ENCODE measurements at places on chromosomes 2 and 18. TPM values are rescaled to one million over a fixed set of nuclear protein-coding genes. Genes with fewer than 3 reads are reported as not detected.

DNA sequence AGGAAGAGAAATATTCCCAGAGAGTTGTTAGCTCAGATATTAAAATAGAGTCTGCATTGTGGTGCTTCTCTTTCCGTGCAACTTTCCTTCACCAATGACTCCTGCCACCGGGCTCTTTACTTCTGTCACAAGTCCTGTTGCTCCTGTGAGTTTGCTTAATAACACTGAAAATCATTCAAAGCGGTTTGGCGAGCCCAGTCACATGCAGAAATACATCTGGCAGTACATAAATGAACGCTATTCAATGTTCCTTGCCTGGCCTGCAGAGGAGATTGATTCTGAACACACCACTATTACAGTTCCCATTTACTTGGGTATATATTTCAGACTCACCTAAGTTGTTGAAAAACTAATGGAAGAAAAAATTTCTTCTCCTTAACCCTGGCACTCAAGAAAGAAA is 276.6 kb downstream of the ZNF521 start:
- DNase-seq = no peak

GRCh38 chr2:191601060-191601459 is 76.9 kb upstream of the NABP1 start:
- DNase-seq = no peak

- no peak for DNase-seq
Measured at GRCh38 chr18:51726614-51727013, 529.1 kb upstream of the MEX3C start.

- no peak for DNase-seq
Measured at GRCh38 chr2:171895786-171896185, 1.7 kb upstream of the SLC25A12 start.

DNA sequence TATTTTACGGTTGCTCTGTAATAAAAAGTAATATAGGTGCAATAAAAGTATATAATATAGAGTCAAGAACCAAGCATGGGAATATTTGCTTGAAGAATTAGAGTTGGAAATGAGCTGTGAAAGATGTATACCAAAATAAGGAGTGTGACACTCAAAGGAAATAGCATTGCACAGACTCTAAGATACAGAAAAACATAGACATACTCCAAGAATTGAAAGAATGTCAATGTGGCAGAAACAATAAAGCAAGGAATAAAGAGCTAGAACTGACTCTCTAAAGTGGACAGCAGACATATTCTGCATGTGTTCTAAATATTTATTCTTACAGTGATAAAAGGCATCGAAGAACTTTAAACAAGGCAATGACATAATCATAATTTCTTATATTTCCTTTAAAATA is 561.1 kb upstream of the SETBP1 start:
- DNase-seq = no peak

- DNase-seq = no peak
Measured at GRCh38 chr2:223043164-223043941, 8.6 kb upstream of the KCNE4 start.

GRCh38 chr2:211802666-211803065 is 735.9 kb downstream of the ERBB4 start:
- no peak for DNase-seq

DNA sequence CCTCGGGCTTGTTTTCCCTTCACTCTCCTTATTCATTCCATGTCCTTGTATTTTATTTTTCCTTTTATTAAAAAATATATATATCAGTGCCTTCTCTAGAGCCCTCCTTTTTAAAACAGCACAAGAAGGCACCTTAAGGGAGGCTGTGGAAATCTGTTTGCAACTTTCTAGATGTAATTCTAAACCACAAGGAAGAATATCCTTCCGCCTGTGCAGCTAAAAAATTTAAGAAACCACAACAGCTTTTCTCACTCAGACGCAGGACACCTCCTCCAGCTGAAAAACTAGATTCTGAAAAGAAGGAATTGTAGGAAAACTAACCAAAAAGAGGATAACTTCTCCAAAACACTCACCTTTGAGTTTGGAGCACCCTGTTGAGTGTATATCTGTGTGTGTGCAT is 142.2 kb downstream of the BCL11A start:
- no peak for DNase-seq

The DYNAP gene
- not detected for total RNA-seq

The GAL3ST2 gene
- 0.82 TPM for total RNA-seq

The TMEM169 gene
- total RNA-seq = 1.6 TPM

The XIRP2 gene
- total RNA-seq = not detected

The POTEI gene
- total RNA-seq = not detected
